ENCODE measurements at places on chromosomes 12 and 14.

GRCh38 chr12:80714055-80714454 lies 2.7 kb upstream of the MYF5 start:
- no peak for DNase-seq

DNA sequence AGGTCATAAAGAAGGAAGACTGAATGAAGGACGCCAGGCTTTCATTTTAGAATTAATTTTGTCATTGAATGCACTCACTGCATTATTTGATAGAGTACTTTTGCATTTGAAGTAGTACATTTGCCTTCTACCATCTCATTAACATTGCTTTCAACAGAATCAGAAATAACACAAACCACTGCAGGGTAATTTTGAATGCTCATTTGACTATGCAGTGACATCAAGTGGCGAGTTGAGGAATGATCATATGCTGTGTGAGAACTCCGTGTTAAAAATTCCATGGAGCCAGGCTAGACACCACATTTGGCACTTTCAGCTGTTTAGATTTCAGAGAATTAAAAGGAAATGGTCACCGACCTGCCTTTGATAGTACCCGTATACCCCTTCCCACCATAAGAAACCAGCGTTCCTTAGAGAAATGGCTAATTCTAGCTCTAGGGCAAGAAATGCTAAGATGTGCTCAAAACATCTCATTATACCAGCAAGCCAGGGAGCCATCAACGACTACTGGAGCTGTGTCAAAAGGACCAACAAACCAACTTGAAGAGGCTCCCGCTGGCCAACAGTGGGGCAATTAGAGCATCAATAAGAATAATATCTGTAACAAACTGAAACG lies 16.5 kb downstream of the HEBP1 start:
- peak; percentile 64 for DNase-seq

GRCh38 chr12:1911598-1912575 lies 6.6 kb downstream of the CACNA2D4 start:
- DNase-seq, result peak; percentile 31

DNA sequence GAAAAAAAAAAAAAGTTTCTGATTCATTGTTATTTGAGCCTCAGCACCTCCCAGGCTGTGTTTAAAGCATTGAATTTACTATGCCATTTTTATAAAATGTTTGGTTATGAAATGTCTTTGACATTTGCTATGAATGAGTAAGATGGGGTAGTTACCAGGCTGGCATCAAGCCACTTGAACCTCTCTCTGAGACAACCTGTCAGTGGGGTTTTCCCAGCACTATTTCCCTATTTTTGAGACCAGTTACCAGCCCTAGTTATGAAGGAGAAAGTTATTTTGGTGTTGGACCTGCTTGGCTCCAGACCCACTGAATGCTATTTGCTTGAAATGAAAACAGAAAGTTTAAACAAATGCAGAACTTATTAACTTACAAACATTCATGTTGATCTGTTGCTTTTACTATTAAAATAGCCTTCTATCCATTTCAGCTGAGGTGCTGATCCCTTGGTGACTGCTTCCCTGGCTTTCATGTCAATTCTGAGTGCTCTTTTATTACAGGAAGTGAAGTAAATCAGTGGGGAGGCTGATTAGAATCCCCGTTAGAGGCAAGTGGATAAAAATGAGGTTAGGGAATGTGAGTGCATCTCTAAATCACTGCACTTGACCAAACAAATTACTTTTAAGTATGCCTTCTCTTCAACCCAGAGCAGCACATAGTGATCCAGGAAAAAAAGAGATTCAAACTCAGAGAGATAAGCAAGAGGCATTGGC lies 37.8 kb downstream of the LLPH start:
- no peak for DNase-seq

Data from NCI-H1105 (cell line).